ENCODE measurements at places on chromosomes 12 and 14. TPM values are rescaled to one million over a fixed set of nuclear protein-coding genes. Genes with fewer than 3 reads are reported as not detected.

GRCh38 chr12:130199581-130200390 lies 37.5 kb downstream of the FZD10 start:
- DNase-seq = no peak

BBS10 gene
- 9.9 TPM for total RNA-seq

- DNase-seq = no peak
Observed at GRCh38 chr12:84924981-84925380, 12.4 kb upstream of the SLC6A15 start.

TCL1B gene
- total RNA-seq = 0.55 TPM

DNA sequence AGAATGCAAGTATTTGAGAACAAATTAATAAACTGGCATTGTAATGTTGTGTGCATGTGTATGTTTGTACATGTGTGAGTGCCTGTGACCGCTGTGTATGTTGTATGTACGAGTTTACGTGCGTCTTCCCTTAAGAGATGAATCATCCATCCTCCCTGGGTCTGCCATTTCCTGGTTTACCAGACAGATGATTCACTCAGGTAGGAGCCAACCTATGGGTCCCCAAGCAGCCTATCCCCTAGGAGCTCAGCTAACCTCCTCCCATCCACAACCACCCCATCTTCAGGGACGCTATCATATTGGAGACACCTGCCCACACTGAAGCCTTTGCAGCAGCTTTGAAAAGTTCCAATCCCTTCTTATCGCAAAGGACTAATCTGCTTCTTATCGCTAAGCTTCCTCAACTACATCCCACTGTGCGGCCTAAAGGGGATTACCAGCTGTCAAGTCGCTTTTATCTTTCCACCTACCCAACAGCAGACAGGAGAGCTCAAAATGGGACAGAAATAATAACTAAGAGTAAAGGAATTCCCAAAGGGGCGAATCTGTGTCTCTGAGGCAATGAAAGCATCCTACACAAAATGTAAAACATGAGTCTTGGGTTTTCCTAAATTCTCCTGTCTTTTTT lies 81.5 kb upstream of the TMCC3 start:
- DNase-seq = no peak

SCNN1A gene
- 1.4 TPM for total RNA-seq

GPRC5D gene
- total RNA-seq = 0.55 TPM

DNA sequence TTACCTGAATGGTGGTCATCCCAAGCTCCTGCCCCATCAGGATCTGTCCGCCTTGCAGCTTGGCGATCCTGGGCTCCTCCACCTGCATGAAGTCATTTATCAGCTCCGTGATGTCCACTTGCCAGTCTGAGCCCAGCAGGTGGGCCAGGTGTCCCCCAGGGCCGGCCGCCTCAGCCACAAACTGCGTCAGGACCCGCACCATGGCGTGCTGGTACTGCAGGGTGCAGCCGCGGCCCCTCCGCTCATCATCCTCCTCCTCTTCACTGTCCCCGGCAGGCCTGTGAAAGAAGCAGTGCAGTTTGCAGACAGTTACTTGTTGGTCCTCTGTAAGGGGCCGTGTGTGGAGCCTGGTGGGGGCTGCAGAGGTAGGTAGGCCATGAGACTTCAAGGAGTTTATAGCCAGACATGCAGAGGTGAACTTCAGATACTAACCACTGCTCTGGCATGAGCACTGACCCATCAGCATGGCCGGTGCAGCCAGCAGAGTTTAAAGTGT lies 228.5 kb downstream of the GLT1D1 start:
- DNase-seq = no peak

DNA sequence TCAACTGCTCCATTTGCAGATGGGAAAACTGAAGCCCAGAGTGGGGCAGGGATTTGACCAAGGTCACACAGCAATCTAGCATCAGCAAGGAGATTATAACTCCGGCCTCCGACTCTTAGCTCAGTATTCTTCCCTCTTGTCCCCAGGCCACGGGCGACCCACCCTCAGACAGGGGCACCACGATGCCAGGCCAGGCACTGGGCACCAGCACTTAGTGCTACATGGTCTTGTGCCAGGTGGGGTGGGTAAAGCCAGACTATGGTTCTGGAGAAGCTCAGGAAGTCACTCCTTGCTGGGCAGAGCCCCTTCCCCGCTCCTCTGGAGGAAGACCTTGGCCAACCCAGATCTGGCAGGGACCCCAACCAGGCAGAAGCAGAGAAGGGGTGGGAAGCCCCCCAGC lies 41.5 kb downstream of the SYNE3 start:
- no peak for DNase-seq

FGD4 gene
- total RNA-seq = 36.7 TPM

P2RX7 gene
- total RNA-seq = 9.7 TPM

- DNase-seq = no peak
Observed at GRCh38 chr12:125971981-125972380, 906.7 kb downstream of the AACS start.

DNA sequence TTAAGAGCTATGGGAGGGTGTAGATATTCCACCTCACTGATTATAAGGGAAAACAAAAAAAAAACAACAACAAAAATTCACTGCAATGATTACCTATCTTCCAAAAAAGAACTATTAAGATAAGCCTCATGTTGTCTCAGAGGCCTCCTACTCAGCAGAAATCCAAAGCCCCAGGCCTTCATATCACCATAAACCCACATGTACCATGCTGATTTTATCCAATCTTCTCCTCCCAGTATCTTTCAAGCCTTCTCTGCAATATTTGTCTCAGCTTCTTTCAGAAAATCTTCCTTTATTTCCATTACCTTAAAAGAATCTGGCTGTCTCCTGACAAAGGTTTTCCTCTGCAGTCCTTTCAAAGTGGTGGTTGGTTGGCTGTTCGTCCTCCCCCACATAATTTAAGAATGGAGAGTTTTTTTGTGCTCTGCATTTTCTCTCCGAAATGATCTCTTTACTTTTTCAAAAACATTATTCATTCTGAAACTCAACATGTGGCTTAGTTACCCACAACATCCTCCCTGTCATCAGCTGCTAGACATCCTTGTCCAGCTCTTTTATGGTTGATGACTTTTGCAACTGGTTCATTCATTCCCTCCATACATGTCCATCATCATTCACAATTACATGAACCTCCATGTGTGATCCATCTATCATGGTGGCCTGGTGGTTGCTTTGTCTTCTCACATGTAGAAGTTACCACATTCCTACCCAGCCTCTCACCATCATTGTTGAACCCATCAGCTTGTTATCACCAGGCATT lies 2.9 kb upstream of the EPYC start:
- DNase-seq = no peak

- DNase-seq = no peak
Observed at GRCh38 chr14:33509454-33509853, 441.4 kb downstream of the EGLN3 start.

DNA sequence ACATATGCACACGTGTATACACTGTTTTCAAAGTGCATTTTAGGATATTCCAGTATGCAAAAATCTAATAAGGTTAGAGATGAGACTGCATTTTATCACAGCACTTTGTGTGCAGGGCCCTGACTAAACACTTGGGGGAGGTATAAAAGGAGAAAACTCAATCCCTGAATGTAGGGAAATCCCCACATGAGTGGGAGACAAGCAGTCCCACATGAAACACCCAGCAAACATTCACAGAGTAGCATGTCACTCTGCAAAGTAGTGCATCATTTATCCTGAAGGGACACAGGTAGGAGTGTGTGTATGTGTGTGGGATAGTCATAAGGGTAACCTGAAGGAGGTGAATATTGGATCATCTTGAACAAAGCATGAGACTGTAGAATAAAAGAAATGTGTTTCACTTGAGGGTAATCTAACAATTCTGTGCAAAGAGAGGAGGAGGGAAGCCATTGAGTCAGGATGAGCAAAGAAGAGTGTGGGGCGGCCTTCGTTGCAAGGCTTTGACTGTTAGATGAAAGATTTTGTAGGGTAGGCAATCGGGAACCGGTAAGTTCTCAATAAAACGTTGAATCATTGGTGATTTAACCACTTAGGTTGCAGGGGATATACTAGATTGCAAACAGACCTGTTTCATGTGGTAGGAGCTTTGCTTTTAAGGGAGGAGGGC lies 2.9 kb downstream of the PRPF40B start:
- DNase-seq = no peak

DNA sequence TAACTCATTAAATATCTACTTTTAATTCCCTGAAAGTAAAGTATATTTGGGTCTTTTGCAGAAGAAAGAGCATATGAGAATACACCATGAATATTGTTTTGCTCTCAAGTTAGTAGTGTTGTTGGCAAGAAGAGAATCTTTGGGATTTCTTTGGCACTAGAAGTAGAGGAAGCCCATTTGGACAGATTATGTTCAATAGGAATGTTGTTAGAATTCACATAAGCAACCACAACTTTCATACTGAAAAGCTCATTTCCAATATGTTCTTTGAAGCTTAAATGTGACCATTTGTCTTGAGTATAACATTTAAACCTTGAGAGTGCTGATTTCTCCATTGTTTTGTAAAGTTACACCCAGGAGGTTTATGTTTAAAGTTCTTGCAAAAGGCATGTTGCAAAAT lies 37.6 kb downstream of the PLEKHG7 start:
- DNase-seq = no peak

DNA sequence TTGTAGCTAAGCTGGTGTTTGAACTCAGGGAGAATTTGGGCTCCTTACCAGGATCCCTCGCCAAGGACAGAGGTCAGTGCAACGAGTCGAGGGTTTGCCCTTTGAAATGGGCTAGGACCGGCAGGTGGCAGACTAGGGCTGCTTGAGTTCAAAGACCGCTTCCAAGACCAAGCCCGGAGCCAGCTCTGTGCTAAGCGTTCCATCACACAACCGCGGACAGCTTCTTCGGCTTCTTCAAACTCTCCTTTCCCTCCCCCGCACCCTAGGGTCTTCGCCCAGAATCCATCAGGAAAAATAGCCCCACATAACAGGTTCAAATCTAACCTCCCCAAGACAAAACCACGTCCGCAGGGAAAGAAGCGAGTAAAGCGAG lies 705 bp upstream of the FLVCR2 start:
- DNase-seq = peak; percentile 92

All from spleen (tissue), 13 donors.